ENCODE measurements at places on chromosomes 7 and 10.

GRCh38 chr10:131802996-131803395 is 97.8 kb upstream of the PPP2R2D start:
- no peak for DNase-seq

- no peak for DNase-seq
Observed at GRCh38 chr10:27527666-27528295, 23.7 kb downstream of the RAB18 start.

- no peak for DNase-seq
Observed at GRCh38 chr7:130127821-130128317, 57.5 kb downstream of the KLHDC10 start.

- no peak for DNase-seq
Observed at GRCh38 chr7:117724898-117725297, 148.3 kb downstream of the CTTNBP2 start.

- DNase-seq, result no peak
Observed at GRCh38 chr10:66924674-66925345, 1.0 kb upstream of the LRRTM3 start.
